ENCODE measurements at places on chromosomes 3 and 15.

DNA sequence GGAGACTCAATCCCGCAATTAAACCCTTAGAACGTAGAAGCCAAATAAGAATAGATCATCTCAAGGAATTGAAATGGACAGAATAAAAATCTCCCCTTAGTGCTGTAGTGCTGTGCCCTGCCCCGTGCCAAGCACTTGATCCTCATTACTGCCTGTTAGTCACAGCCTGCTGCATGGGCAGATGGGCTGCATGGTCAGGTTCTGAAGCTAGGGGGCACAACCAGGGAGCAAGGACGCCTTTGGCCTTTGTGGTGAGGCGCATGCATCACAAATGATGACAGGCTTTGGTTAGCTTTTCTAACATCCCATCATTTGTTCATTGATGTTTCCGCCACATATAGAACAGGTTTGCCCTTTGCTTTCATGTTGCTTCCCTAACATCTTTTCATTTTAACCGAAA is 336.3 kb upstream of the ADAMTS9 start:
- DNase-seq: no peak

GRCh38 chr15:99744142-99744541 is 10.9 kb upstream of the LYSMD4 start:
- no peak for DNase-seq

GRCh38 chr3:160869825-160870224 is 113.8 kb downstream of the PPM1L start:
- no peak for DNase-seq

GRCh38 chr3:38421679-38422336 is 31.9 kb upstream of the ACVR2B start:
- DNase-seq: no peak
